ENCODE measurements at places on chromosomes 2 and 18. TPM values are rescaled to one million over a fixed set of nuclear protein-coding genes. Genes with fewer than 3 reads are reported as not detected.

GRCh38 chr2:32095671-32096070, 32.3 kb downstream of the SPAST start:
- ATAC-seq: peak; percentile 31

Gene HIBCH
- 39.7 TPM for total RNA-seq

DNA sequence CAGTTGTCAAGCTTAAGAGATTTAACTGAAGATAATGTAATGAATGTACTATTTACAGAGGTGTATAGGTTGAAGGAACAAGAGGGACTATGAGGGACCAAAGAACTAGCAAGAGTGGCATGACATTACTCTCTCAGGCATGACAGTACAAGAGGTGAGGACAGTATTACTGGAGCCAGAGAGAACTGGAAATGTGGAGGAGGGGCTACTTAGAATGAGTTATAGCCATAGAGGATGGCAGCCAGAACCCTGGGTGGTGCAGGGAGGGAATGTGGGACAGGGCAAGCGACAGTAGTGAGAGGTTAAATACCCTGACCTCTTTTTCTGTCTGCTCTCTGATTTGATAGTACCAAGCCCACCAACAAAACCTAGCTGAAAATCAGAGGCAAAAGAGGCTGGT, 122.6 kb upstream of the UGP2 start:
- ATAC-seq: peak; percentile 38

Gene C2orf66
- total RNA-seq: not detected

DNA sequence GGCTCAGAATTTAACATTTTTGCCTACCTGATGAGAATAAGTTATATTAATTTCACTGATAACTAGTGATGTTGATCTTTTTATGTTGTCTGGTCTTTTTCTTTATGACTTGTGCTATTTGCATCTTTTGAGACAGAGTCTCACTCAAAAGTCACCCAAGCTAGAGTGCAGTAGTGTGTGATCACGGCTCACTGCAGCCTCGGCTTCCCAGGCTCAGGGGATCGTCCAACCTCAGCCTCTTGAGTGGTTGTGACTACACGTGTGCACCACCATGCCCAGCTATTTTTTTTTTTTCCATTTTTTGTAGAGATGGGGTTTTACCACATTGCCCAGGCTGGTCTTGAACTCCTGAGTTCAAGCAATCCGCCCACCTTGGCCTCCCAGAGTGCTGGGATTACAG, 7.5 kb downstream of the SMCHD1 start:
- no peak for ATAC-seq

DNA sequence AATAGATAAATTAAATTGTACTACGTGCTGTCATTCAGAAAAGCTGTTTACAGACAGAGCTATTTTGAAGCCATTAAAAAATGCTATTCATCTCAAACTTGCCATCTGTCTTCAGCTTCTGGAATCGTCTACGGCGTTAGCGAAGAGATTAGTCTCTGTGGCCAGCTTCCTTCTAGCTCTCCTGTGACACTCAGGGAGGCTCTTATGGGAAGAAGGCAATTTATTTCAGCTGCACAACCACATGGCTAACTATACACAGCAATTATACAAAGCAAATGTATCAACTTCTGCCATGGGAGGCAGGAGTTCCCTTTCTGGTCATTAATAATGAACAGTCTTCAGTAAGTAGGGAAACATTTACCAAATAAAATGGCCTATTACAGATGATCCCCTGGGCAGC, 6.3 kb downstream of the CTAGE1 start:
- no peak for ATAC-seq

Gene CDH19
- 0.24 TPM for total RNA-seq

DNA sequence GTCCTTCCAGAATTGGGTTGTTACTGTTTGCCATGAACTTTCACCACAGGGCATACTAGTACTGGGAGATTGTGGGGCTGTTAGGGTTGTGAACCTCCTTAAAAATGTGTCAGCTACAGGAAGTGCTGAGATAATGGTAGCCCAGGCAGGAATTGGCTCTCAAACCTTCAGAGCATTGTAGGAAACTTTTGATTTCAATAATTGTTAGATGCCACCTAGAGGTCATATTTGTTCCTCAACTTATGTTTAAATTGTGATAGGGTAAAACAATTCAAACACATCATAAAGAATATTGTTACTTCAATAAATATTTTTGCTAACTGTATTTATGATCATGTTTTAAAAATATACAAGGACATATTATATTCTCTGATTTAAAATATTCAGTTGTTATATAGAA, 594.6 kb downstream of the ADCYAP1 start:
- ATAC-seq: no peak

- no peak for ATAC-seq
These were observed 969.1 kb upstream of the CDH2 start for GRCh38 chr18:29146068-29146467.

Gene ASB18
- not detected for total RNA-seq

GRCh38 chr2:237184192-237184918, 98.7 kb downstream of the COPS8 start:
- ATAC-seq: peak; percentile 36

GRCh38 chr2:112798979-112799975, 15.0 kb upstream of the IL1A start:
- no peak for ATAC-seq

DNA sequence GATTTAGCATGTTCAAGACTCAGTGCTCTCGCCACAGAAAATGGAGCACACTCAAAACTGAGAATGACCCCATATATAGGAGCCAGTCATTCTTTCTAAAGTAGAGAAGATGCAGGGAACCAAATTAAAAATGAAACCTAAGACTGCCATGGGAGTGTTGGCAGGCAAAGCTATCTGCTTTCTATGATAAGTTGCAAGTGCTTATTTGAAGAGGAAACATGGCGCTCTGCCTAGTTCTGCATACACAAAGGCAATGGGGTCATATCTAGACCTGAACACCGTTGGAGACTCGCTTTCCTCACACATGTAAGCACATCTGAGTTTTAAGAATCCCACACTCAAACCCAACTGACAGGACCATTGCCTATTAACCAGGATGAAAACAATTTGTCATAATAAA, 292.5 kb downstream of the ALK start:
- no peak for ATAC-seq

DNA sequence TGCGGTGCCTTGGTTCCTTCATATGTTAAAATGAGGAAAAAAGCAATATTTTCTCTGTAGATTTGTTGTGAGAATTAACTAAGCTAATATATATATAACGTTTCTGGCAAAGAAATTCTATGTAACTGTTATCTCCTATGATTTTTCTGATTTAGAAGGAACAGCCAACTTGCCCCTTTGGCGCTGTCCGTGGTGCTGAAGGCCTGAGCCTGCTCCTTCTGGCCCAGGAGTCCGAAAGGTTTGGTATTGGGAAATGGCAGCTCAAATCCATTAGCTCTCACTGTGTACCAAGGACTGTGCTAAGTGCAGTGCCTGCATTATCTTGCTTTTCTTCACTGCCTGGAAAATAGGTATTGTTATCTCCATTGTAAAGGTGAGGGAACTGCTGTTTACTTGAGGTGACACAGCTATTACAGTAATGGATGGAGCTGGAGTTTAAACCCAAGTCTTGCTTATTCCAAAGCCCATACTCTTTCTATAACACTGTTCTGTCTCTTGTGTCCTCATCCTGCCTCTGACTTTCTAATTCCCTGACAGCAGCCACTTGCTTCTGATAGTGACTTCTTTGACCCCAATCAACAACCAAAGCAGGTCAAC, 52.2 kb downstream of the C1QL2 start:
- no peak for ATAC-seq

GRCh38 chr2:127421116-127421800, 3.0 kb downstream of the PROC start:
- ATAC-seq: no peak

- ATAC-seq: no peak
These were observed 56.4 kb downstream of the MAP4K4 start for GRCh38 chr2:101753720-101754490.

Gene VSNL1
- 65.6 TPM for total RNA-seq

DNA sequence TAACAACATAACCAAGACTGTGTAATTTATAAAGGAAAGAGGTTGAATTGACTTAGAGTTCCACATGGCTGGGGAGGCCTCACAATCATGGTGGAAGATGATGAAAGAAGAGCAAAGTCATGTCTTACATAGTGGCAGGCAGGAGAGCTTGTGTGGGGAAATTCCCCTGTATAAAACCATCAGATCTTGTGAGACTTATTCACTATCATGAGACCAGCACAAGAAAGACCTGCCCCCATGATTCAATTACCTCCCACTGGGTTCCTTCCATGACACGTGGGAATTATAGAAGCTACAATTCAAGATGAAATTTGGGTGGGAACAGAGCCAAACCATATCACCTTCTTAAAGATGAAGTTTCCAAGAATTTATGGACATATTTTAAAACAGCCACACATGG, 2.5 kb upstream of the IL36RN start:
- no peak for ATAC-seq

Gene FN1
- total RNA-seq: 24.2 TPM

Gene ANKAR
- total RNA-seq: 2.7 TPM

DNA sequence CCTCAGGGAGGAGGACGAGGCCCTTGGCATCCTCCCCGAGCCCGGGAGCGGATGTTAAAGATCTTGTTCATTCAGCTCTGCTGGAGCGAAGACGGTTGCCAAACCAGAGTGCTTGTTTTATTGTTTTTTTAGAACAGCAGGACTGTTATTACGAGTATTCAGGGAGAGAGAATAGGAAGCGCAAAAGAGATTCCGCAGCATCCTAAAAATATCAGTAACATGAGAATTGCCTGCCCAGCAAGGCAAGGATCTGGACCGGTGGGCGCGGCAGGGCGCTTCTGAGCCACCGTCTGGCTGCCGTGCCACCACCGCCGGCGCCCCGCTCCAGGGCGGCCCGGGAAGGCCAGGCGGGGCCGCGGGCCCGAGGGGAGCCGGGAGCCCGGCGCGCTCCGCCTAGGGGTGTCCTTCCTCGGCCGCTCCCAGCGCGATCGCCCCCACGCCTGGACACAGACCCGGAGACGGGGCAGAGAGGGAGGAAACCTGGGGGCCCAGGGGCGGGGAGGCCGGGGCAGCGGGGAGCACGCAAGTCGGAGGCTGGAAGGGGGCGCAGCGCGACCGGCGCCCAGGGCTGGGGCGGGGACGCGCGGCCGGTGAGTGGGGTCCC, 843 bp downstream of the CYS1 start:
- ATAC-seq: peak; percentile 54

- no peak for ATAC-seq
These were observed 80.9 kb upstream of the TSPYL6 start for GRCh38 chr2:54336977-54337255.

- no peak for ATAC-seq
These were observed 61.6 kb upstream of the LINC00305 start for GRCh38 chr18:64210401-64210949.

GRCh38 chr2:28387082-28387960, 5.3 kb upstream of the FOSL2 start:
- ATAC-seq: no peak

- ATAC-seq: no peak
These were observed 820.6 kb upstream of the PIK3C3 start for GRCh38 chr18:41134426-41134825.

Gene HRH4
- total RNA-seq: 0.28 TPM

GRCh38 chr18:7038330-7038851, 79.2 kb downstream of the LAMA1 start:
- peak; percentile 91 for ATAC-seq

Gene PROM2
- total RNA-seq: 100 TPM

DNA sequence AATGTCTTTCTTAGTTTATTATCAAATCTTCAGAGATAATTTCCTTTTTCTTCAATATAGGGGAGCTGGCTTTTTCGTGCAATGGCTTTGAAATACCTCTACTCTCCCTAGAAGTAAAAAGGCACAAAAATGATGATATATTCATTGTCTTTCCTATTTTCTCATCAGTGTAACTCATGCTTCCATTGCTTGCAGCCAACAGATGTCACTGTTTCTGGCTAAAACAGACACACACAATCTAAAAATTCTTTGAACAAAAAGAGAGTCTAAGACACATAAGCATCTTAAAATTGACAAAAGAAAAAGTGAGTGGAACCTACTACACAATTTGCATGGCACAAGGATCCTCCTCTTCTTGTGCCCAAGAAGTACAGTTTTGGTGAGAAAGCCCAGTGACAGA, 448.7 kb upstream of the VRK2 start:
- no peak for ATAC-seq

Gene EPAS1
- total RNA-seq: 89.5 TPM

DNA sequence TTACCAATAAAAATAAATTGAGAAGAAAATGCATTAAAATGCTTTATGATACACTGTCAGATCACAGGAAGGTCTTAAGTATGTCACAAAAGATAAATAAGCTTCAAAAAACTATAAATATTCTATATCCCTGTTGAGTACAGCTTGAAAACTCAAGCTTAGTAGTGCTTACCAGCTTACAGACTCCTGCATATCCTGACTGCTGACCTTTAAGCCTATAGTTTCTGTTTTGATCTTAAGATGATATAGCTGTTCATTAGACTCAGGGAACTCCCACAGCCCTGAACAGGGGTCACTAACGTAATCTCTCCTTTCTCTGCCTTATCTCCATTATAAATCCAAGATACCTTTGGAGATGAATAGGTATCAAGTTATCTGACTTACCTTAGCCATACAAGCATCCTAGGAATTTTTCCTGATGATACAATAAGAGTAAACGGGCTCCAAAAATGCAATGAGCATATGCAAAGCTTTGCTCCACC, 93.7 kb upstream of the RBBP8 start:
- no peak for ATAC-seq

- ATAC-seq: peak; percentile 100
These were observed 139.5 kb upstream of the LRATD1 start for GRCh38 chr2:14492920-14493503.

Gene DES
- total RNA-seq: 29.3 TPM

GRCh38 chr2:117755768-117756167, 58.7 kb upstream of the DDX18 start:
- ATAC-seq: no peak

Gene CERKL
- total RNA-seq: not detected

DNA sequence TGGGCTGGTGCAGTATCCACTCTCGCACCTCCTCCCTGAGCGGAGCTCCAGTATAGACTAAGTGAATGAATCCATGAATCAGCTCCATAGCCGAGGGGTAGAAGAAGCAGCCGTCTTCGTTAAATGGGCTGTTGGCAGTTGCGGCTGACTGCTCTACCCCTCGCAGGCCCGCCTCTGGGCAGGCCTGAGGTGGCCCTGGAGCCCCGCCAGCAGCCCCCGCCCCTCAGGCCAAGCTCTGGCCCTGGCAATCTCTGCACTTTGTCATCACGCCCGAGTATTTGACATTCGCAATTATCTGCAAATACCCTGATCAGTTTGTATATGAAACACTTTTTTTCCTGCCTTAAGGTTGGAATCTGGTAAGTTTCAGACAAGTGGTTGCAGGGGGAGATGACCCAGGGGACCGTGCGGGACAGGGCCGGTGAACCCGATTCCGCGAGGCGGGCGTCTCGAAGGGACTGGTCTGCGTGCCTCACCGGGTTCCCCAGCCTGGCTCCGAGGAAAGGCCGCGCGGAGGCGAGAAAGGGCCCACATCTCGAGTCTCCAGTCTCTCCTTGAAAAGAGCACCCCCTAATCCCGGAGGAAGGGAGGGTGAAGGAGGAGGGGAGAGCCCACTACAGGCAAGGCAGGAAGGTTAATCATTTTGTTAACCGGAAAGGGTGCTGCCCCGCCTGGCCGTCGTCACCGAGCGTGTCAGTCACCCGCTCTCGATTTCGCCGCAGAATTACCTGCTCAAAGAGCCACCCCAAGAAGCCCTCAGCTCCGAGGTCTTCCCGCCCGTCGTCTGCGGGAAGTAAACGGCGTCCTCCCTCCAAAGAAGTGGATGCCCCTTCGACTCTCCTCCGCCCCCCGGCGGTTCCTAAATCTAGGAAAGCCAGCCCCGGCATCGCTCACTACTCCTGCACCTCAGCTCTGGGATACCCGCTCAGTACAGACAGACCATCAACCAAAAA, 11.1 kb upstream of the SATB2 start:
- ATAC-seq: no peak

Gene HAAO
- total RNA-seq: 4.1 TPM

Gene CPLX4
- not detected for total RNA-seq

Gene AGXT
- total RNA-seq: not detected

- ATAC-seq: no peak
These were observed 42.8 kb upstream of the LDLRAD4 start for GRCh38 chr18:13175754-13176210.
